ENCODE measurements at places on chromosomes 5 and 9. TPM values are rescaled to one million over a fixed set of nuclear protein-coding genes. Genes with fewer than 3 reads are reported as not detected.

DNA sequence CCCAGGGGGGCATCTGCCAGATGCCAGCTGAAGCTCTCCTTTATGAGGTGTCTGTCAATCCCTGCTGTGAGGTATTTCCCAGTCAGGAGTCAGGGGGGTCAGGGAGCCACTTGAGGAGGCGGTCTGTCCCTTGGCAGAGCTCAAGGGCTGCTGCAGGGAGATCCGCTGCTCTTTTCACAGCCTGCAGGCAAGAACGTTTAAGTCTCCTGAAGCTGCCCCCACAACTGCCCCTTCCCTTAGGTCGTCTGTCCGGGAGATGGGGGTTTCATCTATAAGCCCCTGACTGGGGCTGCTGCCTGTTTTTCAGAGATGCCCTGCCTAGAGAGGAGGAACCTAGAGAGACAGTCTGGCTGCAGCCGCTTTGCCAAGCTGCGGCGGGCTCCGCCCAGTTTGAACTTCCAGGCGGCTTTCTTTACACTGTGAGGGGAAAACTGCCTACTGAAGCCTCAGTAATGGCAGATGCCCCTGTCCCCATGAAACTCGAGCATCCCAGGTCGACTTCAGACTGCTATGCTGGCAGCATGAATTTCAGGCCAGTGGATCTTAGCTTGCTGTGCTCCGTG, 148.3 kb downstream of the RPS23 start:
- DNase-seq = peak; percentile 8

DNA sequence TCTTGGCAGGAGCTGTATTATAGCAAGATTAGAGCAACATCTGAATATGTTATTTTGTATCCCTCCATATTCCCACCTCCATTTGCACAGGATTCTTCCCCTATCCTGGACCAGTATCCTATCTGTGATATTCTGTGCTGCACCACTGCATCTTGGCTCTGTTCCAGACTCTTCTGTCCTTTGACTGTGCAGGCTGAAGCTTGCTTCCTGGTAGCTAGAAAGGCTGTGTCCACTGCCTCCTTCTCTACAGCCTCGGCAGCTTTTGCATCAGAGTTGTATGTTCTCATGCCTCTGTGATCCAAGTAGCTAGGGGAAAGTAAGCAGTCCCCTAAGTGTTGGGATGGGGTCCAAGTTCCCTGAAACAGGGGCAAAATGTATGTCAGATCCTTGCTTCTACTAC, 104.1 kb downstream of the GAS1 start:
- no peak for DNase-seq

DNA sequence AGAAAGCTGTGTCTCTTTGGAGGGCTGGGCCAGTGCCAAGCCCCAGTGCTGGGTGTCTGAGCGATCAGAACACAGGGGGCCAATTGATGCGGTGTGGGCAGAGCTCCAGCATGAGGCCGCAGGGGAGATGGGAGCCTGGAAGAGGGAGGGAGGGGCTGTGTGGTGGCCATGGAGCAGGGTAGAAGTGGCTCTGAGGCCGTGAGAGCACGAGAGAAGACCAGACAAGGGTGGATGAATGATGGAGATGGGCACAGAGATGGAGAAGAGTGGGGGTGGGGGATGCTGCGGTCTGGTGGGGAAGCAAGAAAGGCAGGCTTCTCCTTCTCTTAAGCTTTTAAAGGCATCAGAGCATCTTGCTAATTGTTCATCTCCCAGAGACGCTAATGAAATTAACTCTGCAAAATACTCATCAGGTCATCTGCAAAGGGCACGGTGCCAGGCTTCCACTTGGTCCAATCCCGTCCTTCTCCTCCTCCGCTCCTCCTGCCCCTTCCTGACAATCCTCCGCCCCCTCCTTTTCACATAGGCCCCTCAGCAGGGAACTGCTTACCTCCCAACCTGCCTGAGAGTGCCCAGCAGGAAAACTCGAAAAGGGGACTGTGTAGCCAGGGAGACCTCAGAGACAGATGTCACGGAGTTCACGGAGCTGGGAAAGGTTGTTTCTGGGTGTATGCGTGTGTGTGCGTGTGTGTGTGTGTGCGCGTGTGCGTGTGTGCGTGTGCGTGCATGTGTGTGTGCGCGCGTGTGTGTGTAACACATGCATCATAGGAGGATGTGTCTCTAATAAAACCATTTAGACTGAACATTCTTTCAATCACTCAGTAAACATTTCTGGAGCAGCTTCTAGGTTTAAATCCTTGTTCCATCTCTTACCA, 7.1 kb upstream of the UNC5A start:
- DNase-seq = no peak

The SLC36A2 gene
- total RNA-seq = not detected

All from neural progenitor cell (in vitro differentiated cells).